ENCODE measurements at places on chromosomes 11 and 22. TPM values are rescaled to one million over a fixed set of nuclear protein-coding genes. Genes with fewer than 3 reads are reported as not detected.

GRCh38 chr11:1267441-1268100 lies 41.9 kb downstream of the TOLLIP start:
- DNase-seq, result no peak

GRCh38 chr22:47064016-47064415 lies 301.6 kb downstream of the TBC1D22A start:
- no peak for DNase-seq

- no peak for DNase-seq
These were observed 17.4 kb downstream of the SMCO4 start for GRCh38 chr11:93525601-93526345.

DNA sequence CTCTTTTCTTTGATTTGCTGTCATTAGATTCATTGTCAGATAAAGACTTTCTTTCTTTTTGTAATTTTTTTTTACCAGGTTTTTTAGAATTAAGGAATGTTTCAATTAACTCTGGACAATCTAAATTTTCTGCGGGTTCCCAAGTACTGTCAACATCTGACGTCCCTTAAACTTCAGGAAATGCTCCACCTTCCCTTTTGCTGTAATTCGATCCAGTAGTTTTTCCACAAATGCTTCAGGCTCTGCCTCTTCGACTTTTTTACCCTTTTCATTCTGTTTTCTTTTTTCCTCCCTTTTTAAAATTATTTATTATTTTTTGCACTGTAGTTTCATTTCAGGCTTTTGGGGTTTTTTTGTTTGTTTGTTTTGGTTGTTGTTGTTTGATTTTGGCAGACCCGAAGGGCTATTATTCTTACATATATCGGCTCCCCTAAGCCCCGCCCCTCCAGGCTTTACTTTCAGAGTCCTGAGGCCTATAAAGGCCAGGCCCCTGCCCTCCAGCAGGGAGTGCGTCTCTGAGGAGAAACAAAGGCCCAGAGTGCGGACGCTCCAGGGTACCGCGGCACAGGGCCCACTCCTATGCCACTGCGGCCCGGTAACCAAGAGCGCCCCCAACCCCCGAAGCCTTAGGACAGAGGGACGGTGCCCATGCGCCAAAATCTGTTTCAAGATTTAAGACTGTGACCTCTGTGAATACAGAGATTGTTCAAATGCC lies 116.4 kb downstream of the TYR start:
- no peak for DNase-seq

DNA sequence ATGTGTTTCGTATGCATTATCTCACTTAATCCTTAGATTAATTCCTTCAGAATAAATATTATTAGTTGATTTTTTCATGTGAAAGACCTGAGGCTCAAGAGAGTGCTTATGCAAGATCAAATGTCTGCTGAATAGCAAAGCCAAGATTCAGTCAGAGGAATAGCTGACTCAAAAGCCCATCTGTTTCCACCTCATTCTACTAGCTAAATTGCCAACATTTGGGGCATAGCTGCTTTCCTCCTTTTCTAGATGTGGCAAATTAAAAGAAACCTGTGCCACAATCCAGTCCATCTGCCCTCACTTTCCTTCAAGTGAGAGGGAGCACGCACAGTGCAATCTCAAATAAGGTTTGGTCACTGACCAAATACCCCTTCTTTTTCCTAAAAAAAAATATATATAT lies 121.1 kb downstream of the PAX6 start:
- DNase-seq, result no peak

- DNase-seq, result no peak
These were observed 32.6 kb downstream of the PPFIA1 start for GRCh38 chr11:70303070-70303469.

DNA sequence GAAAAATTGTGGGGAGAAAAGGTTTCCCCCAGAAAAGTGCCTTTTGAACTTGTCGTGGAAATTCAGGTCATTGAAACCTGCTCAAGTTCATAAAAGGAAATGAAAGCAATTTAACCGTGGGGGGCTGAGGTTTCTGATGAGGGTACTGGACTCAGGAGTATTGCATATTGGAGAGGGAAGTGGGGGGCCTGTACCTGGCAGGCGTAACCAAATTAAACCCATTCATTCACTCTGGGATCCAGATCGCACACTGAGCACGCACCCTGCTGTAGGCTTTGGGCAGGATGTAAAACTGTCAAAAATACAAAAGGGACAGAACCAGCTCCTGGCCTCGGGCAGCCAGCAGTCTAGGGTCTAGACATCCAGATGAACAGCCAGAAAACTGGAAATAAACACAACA lies 1517.4 kb downstream of the BRD1 start:
- DNase-seq, result no peak

DNA sequence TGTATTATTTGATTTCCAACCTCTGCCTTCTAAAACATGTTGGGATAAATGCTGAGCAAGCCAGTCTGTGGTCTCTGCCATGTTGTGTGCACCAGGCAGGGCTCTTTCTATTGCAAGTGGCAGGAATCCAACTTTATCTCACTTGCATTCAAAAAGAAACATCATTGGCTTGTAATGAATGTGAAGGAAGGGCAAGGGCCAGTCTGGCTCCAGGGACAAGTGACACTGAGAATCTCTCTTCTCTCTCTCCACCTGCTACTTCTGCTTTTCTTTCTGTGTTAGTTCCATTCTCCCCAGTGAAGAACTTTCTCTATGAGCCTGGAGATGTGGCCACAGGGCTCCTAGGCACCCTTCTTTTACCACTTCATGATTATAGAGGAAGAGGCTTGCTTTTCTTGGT lies 329.9 kb upstream of the NCAM1 start:
- DNase-seq, result no peak

DNA sequence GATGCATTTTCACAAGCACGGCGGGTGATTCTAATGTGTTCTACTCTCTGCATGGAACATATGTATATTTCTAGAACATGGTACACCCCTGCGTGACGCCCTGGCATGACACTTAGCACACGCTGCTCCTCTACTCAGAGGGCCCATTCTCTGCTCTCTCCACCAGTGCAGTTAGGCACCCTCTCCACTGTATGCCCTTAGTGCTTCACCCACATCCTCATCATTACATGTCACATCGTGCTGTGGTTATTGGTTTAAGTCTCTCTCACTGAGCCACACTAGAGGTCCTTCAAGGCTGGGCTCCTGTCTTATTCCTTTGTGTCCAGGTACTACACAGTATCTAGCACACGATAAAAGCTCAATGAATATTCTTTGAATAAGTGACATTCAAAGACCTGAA lies 16.7 kb downstream of the TMPRSS13 start:
- no peak for DNase-seq

- DNase-seq, result no peak
These were observed 55.6 kb upstream of the CSNK2A3 start for GRCh38 chr11:11408436-11409221.

DNA sequence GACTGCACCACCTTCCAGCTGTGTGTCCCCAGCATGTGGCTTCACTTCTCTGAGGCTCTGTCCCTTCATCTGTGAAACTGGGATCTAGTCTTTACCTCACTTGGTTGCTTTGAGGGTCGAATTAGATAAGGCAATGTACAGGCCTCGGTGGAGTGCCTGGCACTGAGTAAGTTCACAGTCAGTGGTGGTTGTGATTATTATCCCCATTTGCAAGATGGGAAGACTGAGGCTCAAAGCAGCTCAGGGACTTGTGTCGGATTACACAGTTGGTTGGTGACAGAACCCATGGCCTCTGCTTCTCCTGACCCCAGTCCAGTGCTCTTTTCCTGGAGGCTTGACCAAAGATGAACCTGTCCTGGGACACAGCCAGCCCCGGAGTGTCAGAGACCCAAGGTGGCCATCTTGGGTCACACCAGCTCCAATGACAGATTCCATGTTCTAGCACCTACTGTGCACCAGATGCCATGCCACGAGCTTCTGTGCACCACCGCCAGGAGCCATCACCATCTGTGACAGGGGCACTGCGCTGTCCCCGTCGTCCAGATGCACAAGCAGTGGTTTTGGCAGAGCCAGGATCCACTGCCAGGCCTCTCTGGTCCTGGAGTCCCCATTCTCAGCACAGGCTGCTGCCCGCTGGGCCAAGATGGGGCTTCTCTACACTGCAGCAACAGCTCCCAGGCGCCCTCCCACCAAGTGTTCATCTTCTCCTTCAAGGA lies 60.5 kb downstream of the IGLL1 start:
- no peak for DNase-seq

- DNase-seq, result peak; percentile 63
These were observed 59.8 kb upstream of the WNT7B start for GRCh38 chr22:46036558-46037408.

DNA sequence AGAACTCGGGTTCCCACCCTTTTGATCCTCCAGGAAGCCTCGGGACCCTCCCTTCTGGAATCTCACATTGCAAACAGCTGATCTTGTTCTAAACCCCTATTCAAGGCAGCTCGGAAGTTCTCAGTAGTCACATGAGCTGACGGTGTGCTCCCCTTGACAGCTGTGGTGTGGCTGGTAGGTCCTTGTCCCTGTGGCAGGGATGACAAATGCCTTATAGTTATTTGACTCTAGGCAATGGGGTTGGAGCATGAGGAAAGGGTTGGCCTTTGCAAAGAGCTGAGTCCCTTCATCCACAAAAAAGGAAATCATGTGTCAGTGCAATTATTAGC lies 23.6 kb downstream of the EIF4G2 start:
- no peak for DNase-seq

DNA sequence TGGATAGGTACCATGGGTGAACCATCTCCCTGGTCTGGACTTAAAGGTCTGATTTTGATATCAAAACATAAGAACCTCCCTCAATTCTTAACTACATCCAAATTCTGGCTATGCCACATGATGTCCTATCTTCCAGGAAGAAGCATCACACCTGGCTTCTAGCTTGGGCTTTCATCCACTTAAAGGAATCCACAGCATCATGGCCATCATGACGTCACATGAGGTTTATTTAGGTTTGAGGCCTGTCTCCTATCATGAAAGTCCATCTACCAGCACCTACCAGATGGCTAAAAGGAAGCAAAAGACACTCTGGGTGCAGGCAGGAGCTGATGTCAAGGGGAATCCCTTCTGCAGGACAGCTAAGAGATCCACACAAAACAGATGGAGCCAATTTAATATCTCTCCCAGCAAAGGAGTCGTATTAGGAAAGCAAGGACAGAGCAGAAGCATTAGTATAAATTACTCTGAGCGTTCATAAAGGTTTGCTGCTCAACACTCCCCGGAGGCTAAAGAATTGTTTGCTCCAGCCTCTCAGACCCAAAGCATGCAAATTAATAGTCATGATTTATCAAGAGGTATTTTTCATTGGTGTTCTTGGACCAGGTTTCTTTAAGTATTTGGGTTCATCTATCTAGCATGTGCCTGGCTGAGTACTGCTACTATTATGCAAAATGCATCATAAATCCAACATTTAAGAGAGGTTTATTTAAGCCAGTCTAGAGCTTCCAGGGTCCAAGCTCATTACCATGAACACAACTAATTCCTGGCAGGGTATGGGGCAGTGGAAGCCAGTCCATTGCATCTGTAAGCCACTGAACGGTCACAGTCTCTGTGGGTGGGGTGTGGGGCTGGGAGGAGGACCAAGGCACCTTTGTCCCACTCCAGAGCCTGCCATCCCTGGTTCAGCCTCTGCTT lies 47.2 kb downstream of the GALNT18 start:
- DNase-seq, result no peak

GRCh38 chr11:116893437-116893836 lies 56.0 kb upstream of the APOA1 start:
- no peak for DNase-seq

- no peak for DNase-seq
These were observed 104.9 kb downstream of the C11orf87 start for GRCh38 chr11:109526931-109527330.

DNA sequence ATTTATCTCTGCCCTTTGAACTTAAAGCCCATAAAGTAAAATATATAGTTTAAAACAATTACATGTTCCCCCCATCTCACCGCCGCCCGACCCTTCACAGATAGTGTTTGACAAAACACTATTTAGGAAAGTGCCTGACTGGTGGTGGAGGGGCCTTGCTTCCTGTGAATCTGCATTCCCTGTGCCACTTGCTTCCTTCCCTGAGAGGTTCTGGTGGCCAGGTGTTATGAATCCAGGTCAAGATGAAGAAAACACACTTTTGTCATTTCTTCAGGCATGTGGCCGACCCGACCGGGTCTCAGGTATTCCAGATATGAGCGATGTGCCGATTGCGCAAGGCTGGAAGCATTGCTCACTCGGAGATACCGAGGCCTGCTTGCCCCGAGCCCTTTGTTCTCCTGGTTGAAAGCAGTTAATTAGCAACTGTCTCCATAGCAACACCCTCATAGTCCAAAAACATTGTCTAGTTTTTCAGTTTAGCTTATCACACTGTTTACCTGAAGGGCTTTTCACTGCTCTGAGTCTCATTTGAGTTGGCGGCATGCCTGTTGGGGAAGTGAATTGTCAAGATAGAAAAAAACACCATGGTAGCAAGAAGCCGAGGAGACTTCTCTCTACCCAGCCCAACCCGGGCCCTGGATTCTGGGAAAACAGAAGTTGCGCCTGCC lies 128.3 kb downstream of the TEAD1 start:
- peak; percentile 99 for DNase-seq

DNA sequence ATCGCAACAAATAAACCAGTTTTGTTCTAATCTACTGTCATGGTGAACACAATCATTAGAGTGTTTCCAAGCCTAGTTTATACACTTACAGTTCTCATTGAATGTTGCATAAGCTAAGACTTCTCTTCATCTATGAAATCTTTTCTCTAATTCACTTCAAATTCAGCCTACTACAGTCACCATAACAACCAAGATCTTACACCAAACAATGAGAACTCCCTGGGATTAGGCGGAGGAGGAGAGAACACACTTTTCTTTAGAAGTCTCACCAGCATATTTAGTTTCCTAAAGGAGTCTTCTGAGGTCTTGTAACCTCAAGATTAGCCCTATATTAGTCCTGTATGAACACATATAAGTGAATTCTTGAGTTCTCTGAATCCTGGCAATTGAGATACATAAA lies 1889.7 kb downstream of the LRRC4C start:
- DNase-seq, result no peak

GRCh38 chr22:47298017-47298785 lies 535.8 kb downstream of the TBC1D22A start:
- DNase-seq, result no peak

- no peak for DNase-seq
These were observed 325.4 kb upstream of the CCDC90B start for GRCh38 chr11:83611600-83611999.

GRCh38 chr22:20463324-20464095 lies 25.9 kb upstream of the SCARF2 start:
- DNase-seq, result no peak

The CNTN5 gene
- not detected for total RNA-seq

The ZFP91 gene
- 48.5 TPM for total RNA-seq

The PVALB gene
- total RNA-seq, result not detected

The DLG2 gene
- 1.8 TPM for total RNA-seq

The NCF4 gene
- total RNA-seq, result not detected

The OR51E2 gene
- total RNA-seq, result not detected

Data from mammary epithelial cell (primary cell).